ENCODE measurements at places on chromosomes 7 and 10. TPM values are rescaled to one million over a fixed set of nuclear protein-coding genes. Genes with fewer than 3 reads are reported as not detected.

ASB15 gene
- not detected for total RNA-seq

ACSM6 gene
- not detected for total RNA-seq

CLDN12 gene
- 6.9 TPM for total RNA-seq

UNCX gene
- total RNA-seq, result not detected

CALN1 gene
- not detected for total RNA-seq

PTF1A gene
- not detected for total RNA-seq

PDCD11 gene
- 56.7 TPM for total RNA-seq

PTPN12 gene
- 9.6 TPM for total RNA-seq

ATAD1 gene
- 42.8 TPM for total RNA-seq

BLOC1S2 gene
- 50.5 TPM for total RNA-seq

CYP17A1 gene
- total RNA-seq, result not detected

DNA sequence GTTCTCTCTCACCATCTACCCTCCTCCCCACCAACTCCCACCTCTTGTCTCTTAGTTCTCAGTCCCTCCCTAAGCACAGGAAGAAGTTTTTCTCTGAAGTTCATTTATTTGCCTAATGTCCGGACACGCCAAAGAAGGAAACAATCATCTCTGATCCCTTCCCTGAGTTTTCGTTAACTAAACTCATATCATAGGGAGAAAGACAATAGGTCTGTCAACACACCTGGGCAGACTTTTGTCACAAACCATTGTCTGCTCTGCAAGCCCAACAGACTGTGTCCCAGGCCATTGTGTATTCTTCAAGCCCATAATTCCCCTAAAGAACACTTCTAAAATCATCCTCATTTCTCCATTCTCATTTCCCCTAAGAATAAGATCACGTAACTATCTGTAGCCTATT, 691.0 kb upstream of the MBL2 start:
- DNase-seq, result no peak

DNA sequence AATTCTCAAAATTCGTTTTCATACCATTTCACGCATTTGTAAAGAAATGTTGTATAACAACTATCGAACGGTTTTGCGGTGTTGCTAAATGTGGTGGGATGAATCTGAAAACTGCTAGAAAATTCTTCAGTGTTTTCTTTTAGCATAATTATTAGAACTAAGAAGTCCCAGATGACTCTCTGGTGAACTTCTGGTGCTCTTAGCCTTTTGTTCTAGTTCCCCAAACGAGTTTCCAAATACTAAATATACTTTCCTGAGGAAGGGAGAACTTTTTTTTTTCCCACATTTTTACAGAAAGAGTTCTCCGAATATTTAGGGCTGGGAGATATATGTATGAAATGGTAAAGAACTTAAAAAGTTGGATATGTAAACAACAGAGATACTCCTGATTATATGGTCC, 82.5 kb downstream of the ICA1 start:
- DNase-seq, result no peak

DNA sequence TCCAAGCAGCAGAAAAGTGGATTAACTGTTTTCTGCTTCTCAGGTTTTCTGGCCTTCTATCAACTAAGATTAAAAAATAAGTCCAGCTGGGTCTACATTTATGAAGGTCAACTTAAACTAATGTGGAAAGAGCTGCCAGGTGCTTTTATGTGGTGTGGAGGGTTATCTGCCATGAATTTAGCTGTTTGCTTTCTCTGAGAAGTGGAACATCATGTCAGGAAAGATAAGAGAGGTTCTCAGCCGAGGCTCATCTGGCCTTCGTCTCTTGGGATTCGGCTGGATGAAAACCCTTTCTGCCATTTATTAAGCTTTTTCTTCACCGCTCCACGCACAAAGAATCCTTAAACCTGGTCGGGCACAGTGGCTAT, 5.5 kb downstream of the PTPRN2 start:
- no peak for DNase-seq

DNA sequence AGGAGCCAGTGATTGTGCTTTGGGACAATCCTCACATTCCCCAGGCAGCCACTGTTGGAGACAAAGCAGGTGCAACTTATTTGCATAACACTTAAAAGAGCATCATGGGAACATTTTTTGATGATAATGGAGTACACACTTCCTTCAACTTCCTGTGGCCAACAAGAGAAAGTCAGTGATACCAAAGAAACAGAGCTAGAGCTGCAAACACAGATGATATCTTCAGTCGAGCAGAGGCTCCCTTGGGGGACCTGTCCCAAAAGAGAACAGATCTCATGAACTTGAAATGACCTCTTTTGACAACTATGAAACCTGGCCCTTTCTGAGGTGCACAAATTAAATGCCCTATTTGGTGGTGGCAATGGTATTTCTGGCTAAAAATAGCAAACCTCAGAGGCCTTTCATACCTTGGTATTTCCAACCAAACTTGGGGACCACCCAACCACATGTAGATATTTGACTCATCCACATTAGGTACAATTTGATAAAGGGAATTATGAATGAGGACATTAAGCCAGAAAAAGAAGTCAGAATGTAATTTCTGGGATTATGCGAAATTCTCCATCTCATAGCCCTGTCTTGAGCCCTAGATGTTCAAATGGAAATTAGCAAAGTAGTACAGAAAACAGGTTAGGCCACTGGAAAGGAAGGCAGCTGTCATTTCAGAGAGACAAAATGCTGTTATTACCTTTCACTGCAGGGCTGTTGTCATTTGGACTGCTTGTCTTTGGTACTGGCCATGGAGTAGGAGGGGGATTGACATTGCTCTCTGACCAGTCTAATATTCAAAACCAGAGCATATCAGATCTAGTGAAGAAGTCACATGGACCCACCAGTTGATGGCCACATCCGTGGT, 146.2 kb downstream of the ICA1 start:
- no peak for DNase-seq

DNA sequence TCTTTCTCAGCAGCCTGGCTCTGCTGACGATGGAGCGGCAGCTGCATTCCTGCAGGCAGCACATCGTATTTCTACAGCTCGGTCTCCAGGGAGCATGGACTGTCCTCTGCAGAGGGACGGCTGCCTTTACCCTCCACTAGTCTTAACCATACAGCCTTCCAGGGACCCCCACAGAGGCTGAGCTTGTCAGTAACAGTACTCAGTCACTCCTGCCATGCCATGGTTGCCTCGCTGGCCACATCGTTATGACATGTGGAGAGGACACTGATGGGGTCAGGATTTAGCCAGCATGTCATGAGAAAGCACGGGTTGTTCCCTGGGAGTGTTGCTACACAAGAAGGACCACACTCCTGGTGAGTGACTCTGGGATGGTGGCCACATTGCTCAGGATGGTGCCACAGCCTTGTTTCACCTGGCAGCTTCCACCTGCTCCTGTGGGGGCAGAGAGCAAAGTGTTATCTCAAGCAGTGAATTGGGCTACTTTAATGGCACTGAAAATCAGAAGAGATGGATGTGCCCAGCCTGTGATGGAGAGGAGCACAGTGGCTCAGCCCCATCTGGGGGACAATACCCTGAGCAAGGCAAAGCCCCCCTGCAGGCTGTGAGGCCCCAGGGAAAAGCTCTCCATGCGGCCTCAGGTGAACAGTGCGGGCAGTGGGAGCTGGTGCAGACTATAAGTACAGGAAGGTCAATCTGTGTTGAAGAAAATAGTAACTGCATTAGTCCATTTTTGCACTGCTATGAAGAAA, 443.9 kb downstream of the TCERG1L start:
- no peak for DNase-seq

DNA sequence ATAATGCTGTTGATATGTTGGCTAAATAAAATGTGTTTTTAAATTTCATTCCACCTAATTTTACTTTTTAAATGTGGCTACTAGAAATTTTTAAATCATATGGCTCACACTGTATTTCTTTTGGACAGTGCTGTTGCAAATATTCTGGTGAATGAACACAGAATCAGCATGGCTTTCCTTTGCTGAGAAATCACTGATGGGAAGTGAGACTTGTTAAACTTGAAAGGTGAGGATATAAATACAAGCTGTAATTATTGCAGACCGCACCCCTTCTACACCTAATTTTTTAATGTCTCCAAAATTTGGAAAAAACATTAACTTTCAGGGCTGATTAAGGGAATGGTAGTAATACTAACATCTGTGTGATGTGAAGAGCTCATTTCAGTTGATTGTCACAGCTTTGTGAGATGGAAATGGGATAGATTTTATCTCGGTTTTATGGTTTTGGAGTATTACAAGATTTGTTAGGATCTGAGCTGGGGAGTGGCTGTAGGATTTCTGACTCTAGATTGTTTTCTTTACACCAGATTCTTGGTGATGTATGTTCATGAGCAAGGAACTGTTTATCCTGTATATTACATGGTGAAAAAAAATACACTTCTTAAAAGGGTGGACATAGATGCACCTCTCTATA, 1.3 kb downstream of the MIOS start:
- DNase-seq, result no peak

DNA sequence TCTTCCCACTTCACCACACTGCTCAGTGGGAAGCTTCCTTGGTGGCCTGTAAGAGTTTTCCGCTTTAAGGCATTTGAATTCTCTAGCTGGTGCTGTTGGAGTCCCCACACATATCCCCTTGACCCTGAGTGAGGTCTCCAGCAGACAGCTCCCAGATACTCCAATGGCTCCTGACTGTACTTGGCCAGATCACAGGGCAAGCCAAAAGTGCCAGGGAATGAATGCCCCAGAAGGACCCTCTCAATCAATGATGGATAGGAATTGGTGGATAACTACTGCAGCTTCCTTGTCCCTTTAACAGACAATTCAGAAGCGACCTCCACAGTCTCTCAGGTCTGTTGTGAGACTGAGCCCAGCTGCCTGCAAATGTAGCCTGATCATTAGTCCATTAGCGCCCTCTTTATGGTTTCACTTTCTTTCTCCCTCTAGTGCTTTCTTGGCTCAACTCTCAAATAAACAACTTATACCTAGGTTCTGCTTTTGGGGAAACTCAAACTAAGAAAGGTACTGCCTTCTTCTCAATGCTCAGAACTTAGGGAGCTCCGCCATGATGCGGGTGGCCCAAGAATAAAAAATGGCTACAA, 283.0 kb downstream of the TCF7L2 start:
- no peak for DNase-seq

DNA sequence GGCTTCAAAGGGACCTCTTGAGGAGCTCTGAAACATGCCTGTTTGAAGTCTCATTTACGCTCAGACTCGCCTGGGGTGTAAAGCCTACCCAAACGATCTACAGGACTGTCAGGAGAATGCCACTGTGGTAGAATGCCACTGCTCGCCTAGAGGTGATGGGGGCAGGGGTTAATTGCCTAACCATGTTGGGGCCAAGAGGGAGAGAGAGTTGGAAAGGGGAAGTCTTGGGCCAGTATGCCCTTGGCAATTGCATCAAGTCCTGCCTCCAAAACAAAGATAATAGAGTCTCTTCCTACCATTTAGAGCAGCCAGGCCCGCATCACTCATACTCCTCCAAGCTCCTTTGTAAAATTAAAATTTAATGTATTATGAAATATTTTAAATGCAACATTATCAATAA, 25.2 kb downstream of the CDK1 start:
- no peak for DNase-seq

GRCh38 chr10:75396631-75397495, 4.7 kb downstream of the ZNF503 start:
- no peak for DNase-seq

GRCh38 chr10:115094416-115095140, 1.4 kb downstream of the ATRNL1 start:
- DNase-seq, result no peak

- DNase-seq, result no peak
Measured at GRCh38 chr7:94781236-94781635, 125.3 kb upstream of the SGCE start.

DNA sequence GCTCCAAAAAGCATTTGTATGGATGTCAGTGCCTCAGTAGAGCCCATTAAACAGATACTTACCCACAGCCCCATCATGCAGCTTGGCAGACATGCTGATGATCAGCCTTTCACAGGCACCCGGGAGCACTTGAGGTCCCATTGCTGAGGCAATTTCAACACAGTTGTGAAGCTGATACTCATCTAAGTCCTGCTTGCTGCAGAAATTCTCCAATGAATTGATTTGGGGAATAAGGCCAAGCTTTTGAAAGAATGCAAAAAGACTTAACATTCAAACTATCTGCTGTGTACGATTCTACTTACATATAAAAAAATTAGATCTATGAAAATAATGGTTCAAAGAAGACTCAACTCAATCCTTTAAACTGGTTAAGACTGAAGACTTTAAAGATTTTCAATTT, 60.5 kb downstream of the LAMB4 start:
- DNase-seq, result no peak

- no peak for DNase-seq
Measured at GRCh38 chr10:14014423-14014822, 316.3 kb downstream of the FRMD4A start.

DNA sequence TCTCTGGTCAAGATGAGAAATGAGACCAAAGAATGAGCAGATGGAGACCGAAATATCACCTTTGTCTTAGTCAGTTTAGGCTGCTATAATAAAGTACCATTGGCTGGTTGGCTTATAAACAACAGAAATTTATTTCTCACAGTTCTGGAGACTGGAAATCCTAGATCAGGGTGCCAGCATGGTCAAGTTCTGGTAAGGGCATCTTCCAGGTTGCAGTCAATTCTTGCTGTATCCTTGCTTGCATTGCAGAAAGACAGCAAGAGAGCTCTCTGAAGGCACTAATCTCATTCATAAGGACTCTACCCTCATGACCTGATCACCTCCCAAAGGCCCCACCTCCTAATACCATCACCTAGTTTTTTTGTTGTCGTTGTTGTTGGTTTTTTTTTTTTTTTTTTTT, 52.7 kb upstream of the MKLN1 start:
- DNase-seq, result no peak

- DNase-seq, result no peak
Measured at GRCh38 chr7:116455009-116455408, 44.5 kb upstream of the CAV2 start.

DNA sequence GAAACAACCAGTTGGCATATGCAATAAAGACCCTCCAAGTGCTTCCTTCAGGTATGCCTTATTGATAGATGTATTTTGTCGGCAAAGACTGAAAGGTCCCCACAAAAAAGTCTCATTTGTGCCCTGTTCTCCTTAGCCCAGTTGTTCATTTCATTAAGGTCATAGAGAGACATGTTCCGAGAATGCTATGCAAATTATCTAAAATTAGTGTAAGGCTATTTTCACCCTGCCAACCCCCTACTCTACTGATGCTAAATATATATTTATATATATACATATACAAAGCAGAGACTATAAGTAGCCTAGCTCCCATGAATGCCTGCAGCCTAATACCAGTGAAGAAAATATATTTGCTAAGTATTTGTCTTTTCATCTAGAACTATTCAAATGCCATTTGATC, 96.7 kb upstream of the ADO start:
- no peak for DNase-seq

Measured in activated CD4-positive, alpha-beta memory T cell treated with anti-CD3 and anti-CD28 coated beads for 36 hours (primary cell).